Stimulated activated naive CD8-positive, alpha-beta T cell treated with anti-CD3 and anti-CD28 coated beads, Interleukin-15, Interleukin-2, amounts not matched to agents 100 U/mL and 50 U/mL, for 24 hours (primary cell): ENCODE measurements at places on chromosomes 7 and 10.

GRCh38 chr10:42783181-42783549 lies 570 bp downstream of the BMS1 start:
- DNase-seq, result peak; percentile 30

DNA sequence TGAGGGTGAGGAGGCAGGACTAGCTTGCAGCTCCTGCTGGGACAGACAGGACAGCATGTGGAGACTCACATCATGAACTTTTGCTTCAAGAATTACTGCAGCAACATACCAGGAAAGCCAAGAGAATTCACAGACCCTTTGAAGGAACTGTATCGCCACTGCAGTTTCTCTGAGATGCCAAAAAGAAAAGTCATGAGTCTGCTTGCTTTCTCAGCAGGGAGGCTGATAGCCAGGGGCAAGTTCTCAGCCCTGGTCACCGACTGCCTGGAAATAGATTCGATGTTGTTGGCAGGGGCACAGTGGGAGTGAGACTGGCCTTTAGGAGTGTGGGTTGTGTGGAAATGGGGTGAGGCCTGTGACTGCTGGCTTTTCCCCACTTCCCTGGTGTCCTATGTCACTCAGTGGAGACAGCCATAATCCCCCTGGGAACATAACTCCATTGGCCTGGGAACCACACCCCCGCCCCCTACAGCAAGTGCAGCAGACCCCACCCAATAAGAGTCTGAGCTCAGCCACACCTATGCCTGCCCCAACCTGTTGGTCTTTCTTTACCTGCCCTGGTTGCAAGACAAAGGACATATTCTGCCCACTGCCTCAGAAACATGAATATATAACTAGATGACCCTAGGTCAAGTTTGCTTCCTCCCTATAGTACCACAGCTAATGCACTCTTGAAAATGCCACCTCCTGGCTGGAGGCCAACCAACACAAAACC lies 1.6 kb upstream of the SAMD9 start:
- DNase-seq, result no peak

- no peak for DNase-seq
Measured at GRCh38 chr10:86597306-86597705, 57.0 kb upstream of the OPN4 start.

DNA sequence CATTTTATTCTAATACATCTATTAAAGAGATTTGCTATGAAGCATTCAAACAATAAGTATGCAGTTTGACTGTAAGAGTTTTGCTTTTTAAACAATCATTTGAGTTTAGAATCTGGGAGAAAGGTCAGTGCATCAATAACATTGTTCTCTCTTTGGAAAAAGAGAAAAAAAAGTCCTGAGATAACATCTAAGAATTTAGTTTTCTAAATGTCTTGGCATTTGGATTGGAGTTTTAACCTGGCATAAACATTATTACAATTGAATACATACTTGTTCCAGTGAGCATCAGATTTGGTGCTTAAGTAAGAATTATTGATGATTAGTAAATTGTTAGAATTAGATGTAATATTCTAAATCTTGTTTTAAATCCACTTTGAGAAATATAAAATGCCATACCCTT lies 47.2 kb upstream of the AKR1E2 start:
- no peak for DNase-seq

GRCh38 chr7:100968031-100968430 lies 1.3 kb upstream of the MUC12 start:
- DNase-seq, result no peak

DNA sequence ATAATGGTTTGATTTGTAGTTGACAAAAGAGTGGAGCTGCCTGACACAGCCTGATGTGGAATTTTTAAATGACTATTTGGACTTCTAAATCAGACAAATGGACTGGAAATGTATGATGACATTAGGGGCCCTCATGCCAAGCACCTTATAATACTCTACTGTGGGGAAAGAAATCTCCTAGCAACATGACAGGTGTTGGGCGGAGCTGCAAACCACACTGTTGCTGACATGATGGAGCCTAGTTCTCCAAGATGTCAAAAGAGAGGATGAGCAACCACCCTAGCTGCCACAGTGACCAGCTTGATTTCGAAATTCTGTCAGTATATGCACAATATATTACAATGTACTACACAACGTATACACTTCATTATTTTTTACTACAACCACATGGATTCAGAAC lies 65.8 kb downstream of the RHOBTB1 start:
- DNase-seq, result no peak

DNA sequence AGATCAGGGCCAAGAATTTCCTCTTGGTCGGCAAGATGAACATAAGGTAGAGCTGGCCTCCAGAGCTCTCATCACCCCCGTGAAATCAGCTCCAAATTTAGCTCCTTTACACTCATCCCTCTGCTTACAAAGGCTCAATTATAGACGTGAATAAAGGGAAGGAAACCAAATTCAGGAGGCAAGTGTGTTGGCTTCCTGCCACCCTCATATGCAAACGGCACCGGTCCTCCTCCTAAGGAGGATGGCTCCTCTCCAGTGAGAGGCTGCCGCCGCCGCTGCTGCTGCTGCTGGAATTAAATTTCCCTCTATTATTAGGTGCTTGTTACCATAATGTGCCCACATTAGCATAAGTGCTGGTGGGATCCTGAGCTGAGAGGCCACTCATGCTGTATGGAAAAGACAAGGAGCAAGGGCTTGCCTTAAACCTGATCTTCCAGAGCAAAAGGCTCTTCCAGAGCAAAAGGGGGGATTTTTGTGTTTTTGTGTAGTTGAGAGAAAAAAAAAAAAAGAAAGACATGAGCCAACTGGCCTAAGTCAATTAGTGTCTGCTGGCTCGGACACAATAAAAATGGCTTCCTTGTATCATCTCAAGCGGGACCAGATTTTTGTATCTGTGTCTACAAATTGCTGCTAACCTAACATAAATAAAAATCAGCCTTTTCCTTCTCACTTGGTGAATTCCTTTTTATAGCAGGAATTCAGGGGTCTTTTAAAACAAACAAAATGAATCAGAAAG lies 68.4 kb downstream of the CDHR3 start:
- DNase-seq, result no peak

- DNase-seq, result no peak
Measured at GRCh38 chr7:143252006-143252405, 11.2 kb upstream of the GSTK1 start.
